ENCODE measurements at places on chromosomes 12 and 14. TPM values are rescaled to one million over a fixed set of nuclear protein-coding genes. Genes with fewer than 3 reads are reported as not detected.

DNA sequence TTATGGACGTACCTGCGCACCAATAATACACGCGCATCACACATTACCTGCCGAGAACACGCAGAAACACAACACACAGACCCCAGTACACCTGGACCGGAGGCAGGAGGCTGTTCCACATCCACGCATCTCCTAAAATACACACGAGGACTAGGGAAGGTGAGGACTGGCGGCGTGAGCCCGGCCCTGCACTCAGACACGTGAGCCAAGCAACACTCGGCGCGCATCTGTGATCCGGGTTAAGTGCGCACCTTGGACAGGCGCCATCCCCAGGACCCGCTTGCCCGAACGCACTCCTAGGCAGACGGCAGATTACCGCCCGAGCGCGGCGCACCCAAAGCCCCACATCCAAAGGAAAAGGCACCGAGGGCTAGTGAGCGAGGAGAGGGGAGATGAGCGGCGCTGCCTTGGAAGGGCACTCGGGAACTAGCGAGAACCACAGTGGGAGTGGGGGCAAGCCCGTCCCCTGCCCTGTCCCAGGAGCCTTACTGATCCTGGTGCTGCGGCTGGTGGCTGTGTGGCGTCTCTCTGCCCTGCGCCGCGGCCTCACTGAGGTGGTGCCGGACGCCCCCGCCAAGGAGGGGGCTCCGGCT, 417 bp downstream of the GLS2 start:
- DNase-seq: peak; percentile 48

Gene VWF
- total RNA-seq: not detected

- no peak for DNase-seq
These were observed 73.6 kb upstream of the REP15 start for GRCh38 chr12:27622436-27623195.

DNA sequence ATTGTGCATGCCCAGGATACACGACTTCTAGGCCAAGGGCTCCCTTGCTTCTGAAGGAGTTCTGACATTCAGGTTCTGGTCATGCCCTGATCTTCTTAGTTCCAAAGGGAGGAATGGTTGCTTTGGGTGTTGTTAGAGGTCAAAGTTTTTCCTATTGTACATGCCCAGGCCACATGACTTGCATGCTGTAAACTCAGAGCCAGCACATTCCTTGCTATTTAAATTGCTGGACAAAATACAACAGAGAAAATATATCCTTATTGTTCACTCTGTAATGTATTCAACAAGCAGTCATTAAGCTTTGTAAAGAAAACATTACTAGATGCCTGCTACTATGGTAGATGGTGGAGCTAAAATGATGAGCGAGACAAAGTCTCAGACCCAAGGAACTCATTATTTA, 71.2 kb upstream of the COCH start:
- no peak for DNase-seq

DNA sequence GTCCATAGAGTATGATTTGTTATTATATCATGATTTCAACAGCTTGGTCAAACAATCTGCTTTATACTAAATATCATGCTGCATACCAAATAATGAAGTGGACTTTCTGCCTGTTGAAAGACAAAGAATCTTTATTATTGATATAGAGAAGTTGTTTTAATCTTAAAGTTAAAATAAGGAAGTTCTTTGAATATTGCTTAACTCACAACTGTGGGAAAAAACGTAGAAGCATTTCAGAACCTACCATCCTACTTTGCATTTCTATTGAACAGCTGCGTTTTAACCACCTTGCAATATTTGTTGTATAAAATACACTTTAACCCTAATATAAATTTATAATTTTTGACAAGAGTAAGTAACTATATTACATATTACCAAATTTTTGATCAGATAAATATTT, 22.9 kb upstream of the ARL1 start:
- DNase-seq: no peak

DNA sequence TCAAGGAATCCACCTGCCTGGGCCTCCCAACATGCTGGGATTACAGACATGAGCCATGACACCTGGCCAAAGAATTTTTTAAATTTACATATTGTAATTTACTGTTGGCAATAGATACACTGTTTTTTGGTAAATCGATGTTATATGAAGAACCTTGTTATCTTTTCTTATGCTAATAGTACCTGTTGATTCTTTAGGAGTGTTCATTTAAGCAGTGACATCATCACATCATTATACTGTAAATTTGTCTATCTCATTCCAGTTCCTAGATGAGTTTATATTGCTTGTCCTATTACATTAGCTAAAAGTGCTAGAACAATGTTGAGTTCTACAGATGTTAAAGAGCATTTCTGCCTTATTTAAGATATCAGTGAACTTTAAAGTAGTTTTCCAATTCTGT, 13.0 kb upstream of the TAS2R30 start:
- no peak for DNase-seq

- peak; percentile 60 for DNase-seq
These were observed 47.6 kb upstream of the RBM19 start for GRCh38 chr12:114013575-114014345.

GRCh38 chr12:58309806-58310205, 368.4 kb downstream of the ATP23 start:
- no peak for DNase-seq

- DNase-seq: no peak
These were observed 57.9 kb downstream of the SLC17A8 start for GRCh38 chr12:100414739-100415138.

DNA sequence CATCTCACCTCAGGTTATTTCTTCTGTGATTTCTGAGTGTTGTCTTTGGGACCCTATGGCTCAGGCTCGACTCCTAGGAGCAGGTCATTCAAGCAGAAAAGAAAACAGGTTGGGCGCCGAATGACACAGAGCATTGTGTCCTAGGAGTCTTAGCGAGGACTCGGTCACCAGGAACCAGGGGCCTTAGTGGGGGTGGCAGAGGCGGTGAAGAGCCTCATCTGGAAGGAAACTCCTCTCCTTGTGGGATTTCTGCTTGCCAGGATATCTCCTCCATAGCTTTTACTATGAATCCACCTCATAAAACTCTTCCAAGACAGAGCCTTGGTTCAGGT, 630 bp downstream of the PLEKHH1 start:
- no peak for DNase-seq

DNA sequence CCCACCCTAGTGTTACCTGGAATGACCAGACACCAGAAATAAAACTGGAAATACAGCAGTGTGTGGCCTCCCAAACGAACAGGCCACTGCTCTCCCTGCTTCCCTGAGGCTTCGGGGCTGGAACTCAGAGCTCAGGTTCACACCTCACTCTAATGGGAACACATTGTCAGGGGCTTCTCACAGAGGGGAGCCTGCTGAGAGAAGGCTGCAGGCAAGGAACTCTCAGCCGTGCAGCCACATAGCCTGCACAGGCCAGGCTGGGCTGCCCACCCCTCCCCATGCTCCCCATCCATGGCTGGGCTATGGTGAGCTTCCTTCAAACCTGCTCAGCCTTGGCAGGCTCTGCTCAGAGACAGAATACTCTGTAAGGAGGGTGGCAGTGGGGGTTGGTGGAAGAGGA, 302.5 kb downstream of the EMP1 start:
- no peak for DNase-seq

- peak; percentile 62 for DNase-seq
These were observed 88.5 kb upstream of the METAP2 start for GRCh38 chr12:95385246-95386035.

- no peak for DNase-seq
These were observed 73.4 kb downstream of the IFNG start for GRCh38 chr12:68086019-68086603.

GRCh38 chr12:84397846-84398245, 514.8 kb downstream of the SLC6A15 start:
- DNase-seq: no peak

GRCh38 chr14:23430723-23431085, 4.8 kb downstream of the MYH7 start:
- peak; percentile 49 for DNase-seq

Gene TRMT61A
- 13.2 TPM for total RNA-seq

- DNase-seq: peak; percentile 56
These were observed 13.8 kb downstream of the UBE2N start for GRCh38 chr12:93427779-93428564.
